ENCODE measurements at places on chromosomes 3 and 15.

GRCh38 chr3:126205717-126206655, 25.6 kb upstream of the ALDH1L1 start:
- H3K27me3 ChIP-seq, result no peaks in the 10 kb centered on the region
- H3K36me3 ChIP-seq, result no peaks in the 10 kb centered on the region
- H3K4me1 ChIP-seq, result no peaks in the 10 kb centered on the region
- H3K27ac ChIP-seq, result no peak overlapping the region
- no peak for DNase-seq
- H3K4me3 ChIP-seq, result no peak overlapping the region

- H3K27ac ChIP-seq, result no peak overlapping the region
- no peaks in the 10 kb centered on the region for H3K36me3 ChIP-seq
- no peak overlapping the region for H3K4me3 ChIP-seq
Observed at GRCh38 chr3:27095553-27096222, 273.5 kb downstream of the NEK10 start.

DNA sequence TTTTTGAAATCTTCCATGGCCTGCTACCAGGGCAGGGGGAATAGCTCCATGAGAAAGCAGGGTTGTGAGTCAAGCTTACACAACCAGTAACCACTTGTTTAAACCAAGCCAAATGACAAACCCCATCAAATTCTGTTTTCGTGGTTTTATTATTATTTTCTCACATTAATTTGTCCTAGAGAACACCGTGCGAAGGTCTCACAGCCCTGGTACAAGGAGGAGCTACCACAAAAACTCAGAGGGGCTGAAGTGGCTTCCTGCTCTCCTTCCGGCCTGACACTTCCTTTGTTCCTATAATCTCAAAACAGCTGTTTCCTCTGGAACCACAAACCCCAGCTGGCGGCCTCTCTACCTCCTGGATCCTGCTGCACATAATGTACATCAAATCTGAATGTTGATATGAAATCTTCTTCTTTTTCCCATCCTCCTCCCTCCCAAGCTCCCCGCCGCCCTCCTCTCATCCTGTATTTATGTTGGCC, 375.9 kb downstream of the MCTP2 start:
- no peak overlapping the region for H3K27ac ChIP-seq
- no peaks in the 10 kb centered on the region for H3K27me3 ChIP-seq
- peak; percentile 52 for DNase-seq
- no peak overlapping the region for H3K4me3 ChIP-seq

GRCh38 chr3:14879211-14879874, 60.6 kb downstream of the FGD5 start:
- DNase-seq, result peak; percentile 75
- H3K4me1 ChIP-seq, result peaks cover 34% of the 10 kb centered on the region
- no peaks in the 10 kb centered on the region for H3K27me3 ChIP-seq
- H3K4me3 ChIP-seq, result no peak overlapping the region

GRCh38 chr3:186996356-186996755, 66.0 kb downstream of the ST6GAL1 start:
- no peaks in the 10 kb centered on the region for H3K27me3 ChIP-seq
- peak overlapping the region; percentile 25 for H3K4me3 ChIP-seq
- H3K27ac ChIP-seq, result peak overlapping the region; percentile 80
- no peaks in the 10 kb centered on the region for H3K4me1 ChIP-seq
- H3K36me3 ChIP-seq, result no peaks in the 10 kb centered on the region
- DNase-seq, result peak; percentile 86

- H3K36me3 ChIP-seq, result no peaks in the 10 kb centered on the region
Observed at GRCh38 chr3:31636049-31636448, 103.3 kb downstream of the STT3B start.

GRCh38 chr3:191473661-191474198, 12.8 kb downstream of the PYDC2 start:
- H3K4me3 ChIP-seq, result no peak overlapping the region
- DNase-seq, result no peak
- no peaks in the 10 kb centered on the region for H3K36me3 ChIP-seq
- no peaks in the 10 kb centered on the region for H3K4me1 ChIP-seq

GRCh38 chr3:69735893-69736292, 3.4 kb upstream of the MITF start:
- H3K4me1 ChIP-seq, result no peaks in the 10 kb centered on the region
- H3K27ac ChIP-seq, result no peak overlapping the region
- DNase-seq, result no peak
- no peaks in the 10 kb centered on the region for H3K27me3 ChIP-seq
- H3K4me3 ChIP-seq, result no peak overlapping the region

DNA sequence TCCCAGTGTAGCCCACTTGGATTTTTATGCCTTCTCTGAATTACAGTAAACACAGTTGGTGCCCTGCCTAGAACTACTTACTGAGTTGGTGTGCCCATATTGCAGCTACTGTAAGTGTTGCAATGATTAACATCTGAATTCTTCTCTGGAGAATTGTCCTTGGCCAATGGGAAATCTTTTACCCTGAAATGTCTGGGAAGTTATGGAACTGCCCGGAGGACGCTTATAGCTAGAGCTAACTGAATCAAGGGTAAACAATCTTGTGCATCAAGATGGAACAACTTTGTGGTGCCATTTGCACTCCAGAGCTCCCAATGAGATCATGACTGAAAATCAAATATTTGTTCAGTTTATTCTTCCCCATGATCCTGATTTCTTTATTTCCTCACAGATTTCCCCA, 246.7 kb upstream of the CBLB start:
- no peak overlapping the region for H3K27ac ChIP-seq
- no peaks in the 10 kb centered on the region for H3K4me1 ChIP-seq
- H3K27me3 ChIP-seq, result no peaks in the 10 kb centered on the region

- H3K4me3 ChIP-seq, result no peak overlapping the region
- H3K27ac ChIP-seq, result peak overlapping the region; percentile 79
- no peak for DNase-seq
- H3K36me3 ChIP-seq, result no peaks in the 10 kb centered on the region
Observed at GRCh38 chr3:196177567-196177966, 33.6 kb downstream of the ZDHHC19 start.

DNA sequence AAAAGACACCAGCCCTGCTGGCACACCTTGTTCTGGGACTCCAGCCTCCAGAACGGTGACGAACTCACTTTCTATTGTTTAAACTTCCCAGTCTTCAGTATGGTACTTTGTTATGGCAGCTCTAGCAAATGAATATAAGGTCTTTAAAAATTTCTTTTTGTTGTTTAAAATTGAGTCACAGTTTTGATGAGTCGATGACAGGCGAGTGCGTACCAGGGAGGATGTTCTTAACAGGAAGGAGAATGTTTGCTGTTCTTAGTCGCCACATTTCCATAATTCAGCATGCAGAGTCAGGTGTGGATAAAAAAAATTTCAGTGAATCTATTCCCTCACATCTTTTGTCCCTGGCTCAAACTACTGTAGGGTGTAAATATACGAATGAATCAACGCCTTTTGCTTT, 12.4 kb downstream of the DNASE1L3 start:
- H3K4me3 ChIP-seq, result no peak overlapping the region
- no peaks in the 10 kb centered on the region for H3K36me3 ChIP-seq
- no peaks in the 10 kb centered on the region for H3K4me1 ChIP-seq
- peak overlapping the region; percentile 8 for H3K27ac ChIP-seq
- no peaks in the 10 kb centered on the region for H3K27me3 ChIP-seq

- peaks cover 3% of the 10 kb centered on the region for H3K4me1 ChIP-seq
- H3K27me3 ChIP-seq, result no peaks in the 10 kb centered on the region
- DNase-seq, result peak; percentile 72
- H3K27ac ChIP-seq, result peak overlapping the region; percentile 68
- no peaks in the 10 kb centered on the region for H3K36me3 ChIP-seq
Observed at GRCh38 chr15:79978655-79979514, 7.9 kb upstream of the BCL2A1 start.

DNA sequence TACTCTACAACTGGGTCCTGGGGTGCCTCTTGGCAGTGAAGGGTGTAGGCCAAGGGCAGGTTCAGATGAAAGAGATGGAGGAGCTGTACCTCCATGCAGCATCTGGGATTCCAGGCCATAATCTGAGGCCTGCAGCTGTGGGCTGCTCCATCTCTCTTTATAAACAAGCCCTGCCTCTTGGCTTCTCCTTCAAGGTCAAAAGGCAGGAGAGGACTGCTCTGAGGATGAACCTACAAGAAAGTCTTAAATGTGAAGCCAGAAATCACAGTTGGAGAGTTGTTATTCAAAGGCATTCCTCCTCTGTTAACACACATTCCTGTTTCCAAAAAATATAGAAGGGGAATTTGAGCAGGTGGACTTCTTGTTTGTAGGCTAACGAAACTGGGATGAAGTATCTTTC, 355.5 kb downstream of the NTRK3 start:
- no peak overlapping the region for H3K27ac ChIP-seq
- DNase-seq, result no peak
- no peak overlapping the region for H3K4me3 ChIP-seq
- no peaks in the 10 kb centered on the region for H3K36me3 ChIP-seq

DNA sequence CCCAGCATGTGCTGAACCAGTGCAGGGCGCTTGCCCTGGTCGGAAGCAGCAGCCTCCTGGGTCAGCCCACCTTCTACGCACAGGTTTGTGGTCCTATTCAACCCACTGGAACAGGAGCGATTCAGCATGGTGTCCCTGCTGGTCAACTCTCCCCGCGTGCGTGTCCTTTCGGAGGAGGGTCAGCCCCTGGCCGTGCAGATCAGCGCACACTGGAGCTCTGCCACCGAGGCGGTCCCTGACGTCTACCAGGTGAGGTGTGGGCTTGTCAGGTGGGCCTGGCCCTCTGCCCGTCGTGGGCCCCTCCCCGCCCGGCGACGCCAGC, 8.2 kb downstream of the MAN2A2 start:
- H3K27ac ChIP-seq, result no peak overlapping the region
- no peak overlapping the region for H3K4me3 ChIP-seq
- H3K36me3 ChIP-seq, result peaks cover 97% of the 10 kb centered on the region
- H3K27me3 ChIP-seq, result no peaks in the 10 kb centered on the region
- no peak for DNase-seq

DNA sequence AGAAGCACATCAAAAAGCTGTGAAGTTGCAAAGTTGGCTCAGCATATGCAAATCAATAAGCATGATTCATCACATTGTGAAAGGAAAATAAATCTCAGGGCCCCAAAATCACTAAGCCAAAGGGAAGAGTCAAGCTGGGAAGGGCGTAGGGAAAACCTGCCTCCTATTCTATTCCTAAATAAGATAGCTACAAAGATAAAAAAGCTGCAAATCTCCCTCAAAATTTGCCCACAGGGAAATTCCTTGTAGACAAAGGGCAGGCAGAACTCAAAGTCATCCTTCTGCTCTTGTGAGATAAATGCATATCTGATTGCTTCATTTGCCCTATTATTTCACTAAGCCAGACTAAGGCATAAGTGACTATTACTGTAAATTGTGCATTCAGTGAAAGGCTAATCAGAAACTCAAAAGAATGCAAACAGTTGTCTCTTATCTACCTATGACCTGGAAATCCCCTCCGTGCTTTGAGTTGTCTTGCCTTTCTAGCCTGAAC, 30.5 kb upstream of the CCNL1 start:
- H3K4me3 ChIP-seq, result no peak overlapping the region
- no peak for DNase-seq
- H3K36me3 ChIP-seq, result peaks cover 5% of the 10 kb centered on the region
- no peaks in the 10 kb centered on the region for H3K27me3 ChIP-seq
- H3K4me1 ChIP-seq, result no peaks in the 10 kb centered on the region
- no peak overlapping the region for H3K27ac ChIP-seq

- H3K27me3 ChIP-seq, result no peaks in the 10 kb centered on the region
- no peaks in the 10 kb centered on the region for H3K4me1 ChIP-seq
- DNase-seq, result no peak
- H3K27ac ChIP-seq, result no peak overlapping the region
Observed at GRCh38 chr3:17985658-17986347, 243.4 kb upstream of the TBC1D5 start.

GRCh38 chr15:67178569-67179210, 75.8 kb downstream of the AAGAB start:
- no peaks in the 10 kb centered on the region for H3K27me3 ChIP-seq
- no peaks in the 10 kb centered on the region for H3K4me1 ChIP-seq
- H3K36me3 ChIP-seq, result no peaks in the 10 kb centered on the region

DNA sequence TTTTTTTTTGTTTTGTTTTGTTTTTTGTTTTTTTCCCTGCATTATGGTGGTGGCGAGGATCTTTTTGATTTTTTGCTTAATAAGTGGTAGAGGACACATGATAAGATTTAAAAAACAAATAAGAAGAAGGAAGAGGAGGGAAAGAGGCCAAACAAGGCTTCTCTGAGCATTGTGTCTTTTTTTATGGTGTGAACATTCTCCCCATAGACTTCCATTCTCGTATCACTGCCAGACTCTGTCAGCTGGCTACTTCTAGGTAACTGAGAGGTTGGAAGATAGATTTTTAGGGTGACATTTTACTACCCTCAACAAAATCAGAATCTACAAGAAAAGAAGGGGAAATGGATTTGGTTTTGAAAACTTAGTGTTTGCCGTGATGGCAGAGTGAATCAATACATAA, 3.8 kb downstream of the NLGN1 start:
- no peak overlapping the region for H3K4me3 ChIP-seq
- no peak overlapping the region for H3K27ac ChIP-seq
- no peaks in the 10 kb centered on the region for H3K36me3 ChIP-seq
- H3K27me3 ChIP-seq, result no peaks in the 10 kb centered on the region

DNA sequence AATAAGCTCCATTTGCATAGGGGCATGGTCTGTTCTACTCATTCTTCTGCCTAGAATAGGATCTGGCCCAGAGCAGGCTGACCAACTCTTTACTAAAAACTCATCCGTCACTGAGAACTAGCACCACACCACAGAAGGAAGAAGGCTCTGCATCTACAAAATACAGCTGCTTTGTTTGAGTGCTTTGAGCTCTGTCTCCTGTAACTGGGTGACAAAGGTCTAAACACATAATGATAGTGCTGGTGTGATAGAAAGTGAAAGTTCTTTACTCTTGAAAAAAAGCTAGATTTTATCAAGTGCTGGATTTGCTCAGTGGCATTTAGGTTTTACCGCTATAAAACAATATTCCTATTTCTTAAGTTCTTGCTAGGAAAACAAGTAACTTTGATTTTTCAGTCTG, 140.7 kb downstream of the FHIT start:
- H3K4me1 ChIP-seq, result no peaks in the 10 kb centered on the region
- no peaks in the 10 kb centered on the region for H3K36me3 ChIP-seq
- H3K27ac ChIP-seq, result no peak overlapping the region
- no peak for DNase-seq
- H3K27me3 ChIP-seq, result no peaks in the 10 kb centered on the region

DNA sequence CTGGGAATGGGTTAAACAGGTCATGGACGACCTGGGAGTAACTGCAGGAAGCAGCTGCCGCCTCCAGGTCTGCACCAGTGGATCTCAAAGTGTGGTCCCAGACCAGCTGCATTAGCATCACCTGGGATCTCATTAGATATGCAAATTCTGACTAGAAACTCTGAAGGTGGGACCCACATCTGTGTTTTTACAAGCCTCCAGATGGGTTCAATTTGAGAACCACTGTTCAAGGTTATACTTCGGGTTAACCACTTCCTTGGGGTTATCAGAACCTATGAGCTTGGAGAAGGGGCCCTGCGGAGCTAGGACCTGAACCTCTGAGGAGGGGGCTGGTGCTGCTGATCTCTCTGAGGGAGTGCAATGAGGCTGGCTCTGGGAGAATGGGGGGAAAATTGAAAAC, 324.8 kb upstream of the CTDSPL start:
- H3K4me1 ChIP-seq, result no peaks in the 10 kb centered on the region
- no peak overlapping the region for H3K27ac ChIP-seq
- no peaks in the 10 kb centered on the region for H3K27me3 ChIP-seq
- no peak overlapping the region for H3K4me3 ChIP-seq
